Activated CD4-positive, alpha-beta T cell treated with anti-CD3 and anti-CD28 coated beads for 36 hours (primary cell): ENCODE measurements at places on chromosomes 6 and 20.

DNA sequence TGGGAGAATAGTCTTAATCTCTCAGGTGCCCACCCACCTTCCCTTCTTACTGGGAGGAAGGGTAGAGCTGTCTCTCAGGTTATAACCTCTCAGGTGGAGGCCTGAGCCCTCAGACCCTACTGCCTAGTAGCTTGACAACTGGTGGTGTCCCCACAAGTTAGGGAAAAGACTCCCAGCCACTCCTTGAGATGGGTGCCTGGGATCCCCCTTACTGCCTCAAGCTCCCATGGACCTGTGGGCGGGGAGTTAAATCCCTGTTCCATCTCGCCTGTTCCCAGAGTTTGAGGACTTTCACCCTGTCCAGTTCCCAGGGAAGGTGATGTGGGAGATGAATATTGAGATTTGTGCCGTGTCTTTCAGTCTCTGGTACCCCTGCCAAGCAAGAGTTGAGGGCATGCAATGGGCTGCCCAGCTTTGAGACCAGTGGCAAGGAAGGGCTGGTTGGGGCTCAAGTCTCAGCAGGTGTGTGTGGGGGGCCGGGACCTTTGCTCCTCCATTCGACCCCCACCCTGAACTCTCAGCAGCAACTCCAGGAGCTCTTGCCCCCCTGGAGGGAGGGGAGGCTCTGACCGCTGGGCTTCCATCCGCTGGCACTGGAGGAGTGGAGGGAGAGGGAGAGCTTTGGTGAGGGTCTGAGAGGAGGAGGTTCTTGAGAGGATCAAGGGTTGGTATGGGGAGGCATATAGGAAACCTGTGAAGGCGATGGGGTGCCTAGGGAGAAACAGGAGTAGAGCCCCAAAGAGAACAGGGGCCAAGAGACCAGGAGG is 1.1 kb upstream of the PBX2 start:
- DNase-seq = no peak

- DNase-seq = peak; percentile 56
Measured at GRCh38 chr6:3414327-3415081, 42.3 kb downstream of the SLC22A23 start.

DNA sequence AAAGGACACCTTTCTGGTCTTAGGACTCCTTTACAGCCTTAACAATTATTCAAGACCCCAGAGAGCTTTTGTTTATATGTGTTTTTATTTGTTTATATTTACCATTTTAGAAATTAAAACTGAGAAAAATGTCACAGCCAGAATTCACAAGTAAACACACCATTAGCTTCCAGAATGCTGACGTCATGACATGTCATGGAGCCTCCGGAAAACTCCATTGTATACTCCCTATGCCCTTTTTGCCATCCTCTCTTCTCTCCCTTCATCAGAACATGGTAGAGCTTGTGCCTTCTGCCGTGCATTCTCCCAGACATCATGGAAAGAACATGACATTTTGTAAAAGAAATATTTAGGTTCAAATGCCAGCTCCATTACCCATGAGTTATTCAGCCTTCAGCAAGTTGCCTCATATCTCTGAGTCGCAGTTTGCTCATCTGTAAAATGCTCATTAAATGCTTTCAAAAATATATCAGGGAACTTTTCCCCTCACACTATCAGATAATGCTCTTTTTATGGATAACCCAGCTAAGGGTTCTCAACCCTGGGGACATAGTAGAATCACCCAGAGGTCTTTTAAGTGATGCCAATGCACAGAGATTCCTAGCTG is 27.8 kb downstream of the TNFAIP3 start:
- no peak for DNase-seq

DNA sequence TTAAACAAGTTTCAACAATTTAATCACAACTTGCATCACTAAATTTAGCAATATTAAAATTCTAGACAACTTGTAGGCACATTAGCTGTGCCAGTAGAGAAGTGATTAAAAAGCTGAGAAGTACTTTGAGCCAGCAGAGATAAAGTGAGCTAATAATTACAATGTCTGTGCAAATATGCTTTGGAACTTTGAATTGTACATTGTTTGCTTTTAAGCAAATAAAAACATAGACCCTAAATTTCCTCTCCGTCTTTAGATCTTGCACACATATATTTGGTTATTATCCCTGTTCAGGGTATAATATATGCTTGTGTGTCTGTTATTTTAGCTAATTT is 44.2 kb upstream of the DEFB112 start:
- no peak for DNase-seq

- no peak for DNase-seq
Measured at GRCh38 chr6:63964366-63964765, 328.8 kb downstream of the PHF3 start.

DNA sequence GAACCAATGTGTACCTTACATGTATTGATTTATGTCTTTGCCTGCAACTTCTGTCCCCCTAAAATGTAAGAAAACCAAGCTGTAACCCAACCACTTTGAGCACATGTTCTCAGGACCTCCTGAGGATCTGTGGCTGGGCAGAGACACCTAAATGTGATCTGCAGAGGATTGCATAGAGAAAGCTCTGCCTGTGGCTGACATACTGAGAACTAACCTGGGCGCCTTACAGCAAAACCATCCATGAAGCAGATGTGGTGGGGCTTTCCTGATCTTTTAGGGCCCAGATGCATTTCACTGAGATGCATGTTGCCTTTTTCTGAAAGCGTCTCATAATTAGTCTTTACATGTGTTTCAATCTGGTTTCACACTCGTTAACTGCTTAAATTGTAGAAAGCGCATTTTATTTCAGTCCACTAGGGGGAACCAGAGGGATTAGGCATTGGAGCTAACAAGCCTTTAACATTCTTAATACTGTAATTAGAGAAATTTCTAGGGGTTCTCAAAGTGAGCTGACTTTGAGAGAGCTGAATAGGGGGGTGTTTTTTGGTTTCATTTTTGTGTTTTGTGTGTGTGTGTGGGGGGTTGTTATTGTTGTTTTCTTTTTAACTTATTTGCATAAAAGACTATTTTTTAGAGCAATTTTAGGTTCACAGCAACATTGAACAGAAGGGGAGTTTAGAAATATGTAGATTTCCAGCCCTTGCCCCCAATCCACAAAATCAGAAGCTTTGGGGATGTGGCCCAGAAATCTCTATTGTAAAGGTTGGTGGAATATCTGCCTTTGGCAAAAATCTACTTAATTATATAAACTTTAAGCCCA is 50.9 kb upstream of the FAM184A start:
- no peak for DNase-seq

DNA sequence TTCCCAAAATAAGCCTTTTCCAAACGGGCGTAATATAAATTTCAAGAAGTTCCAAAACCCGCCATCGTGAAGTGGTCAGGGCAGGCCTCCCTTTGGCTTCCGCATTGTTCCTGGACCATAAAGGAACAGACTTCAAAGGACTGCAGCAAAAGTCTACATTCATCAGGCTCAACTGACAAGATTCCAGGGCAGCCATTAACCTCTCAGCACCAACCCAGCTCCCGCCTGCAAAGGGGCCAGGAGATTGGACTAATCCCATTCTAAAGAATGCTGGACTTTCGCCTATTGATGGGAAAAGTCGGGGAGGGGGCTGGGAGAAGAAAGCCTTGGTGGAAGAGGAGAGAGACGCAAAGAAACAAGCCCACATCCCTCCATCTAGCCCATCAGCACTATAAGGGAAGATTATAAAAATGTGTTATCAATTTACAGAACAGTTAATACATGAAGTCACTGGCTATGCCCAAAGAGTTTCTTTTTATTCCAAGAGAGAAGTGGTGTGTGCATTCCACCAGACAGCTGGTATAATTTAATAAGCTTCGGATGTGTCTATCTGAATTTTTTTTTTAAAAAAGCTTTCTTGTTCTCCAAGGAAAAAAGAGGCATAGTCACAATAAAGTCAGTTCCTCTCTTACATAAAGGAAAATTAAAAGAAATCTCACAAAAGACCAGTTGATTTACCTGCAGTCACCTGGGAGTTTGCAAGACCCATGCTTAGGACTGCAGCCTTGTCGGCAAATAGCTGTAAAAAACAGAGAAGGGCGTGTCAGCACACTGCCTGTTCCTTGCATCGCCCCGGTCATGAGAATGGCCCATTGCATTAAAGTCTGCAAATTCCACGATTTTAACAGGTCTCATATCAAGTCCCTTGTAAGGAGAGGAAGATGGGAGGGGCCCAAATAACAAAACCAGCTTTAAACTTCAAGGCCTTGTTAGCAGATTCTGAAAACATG is 17.8 kb downstream of the JAG1 start:
- DNase-seq = no peak

- DNase-seq = peak; percentile 19
Measured at GRCh38 chr6:11460001-11460668, 77.4 kb upstream of the TMEM170B start.

DNA sequence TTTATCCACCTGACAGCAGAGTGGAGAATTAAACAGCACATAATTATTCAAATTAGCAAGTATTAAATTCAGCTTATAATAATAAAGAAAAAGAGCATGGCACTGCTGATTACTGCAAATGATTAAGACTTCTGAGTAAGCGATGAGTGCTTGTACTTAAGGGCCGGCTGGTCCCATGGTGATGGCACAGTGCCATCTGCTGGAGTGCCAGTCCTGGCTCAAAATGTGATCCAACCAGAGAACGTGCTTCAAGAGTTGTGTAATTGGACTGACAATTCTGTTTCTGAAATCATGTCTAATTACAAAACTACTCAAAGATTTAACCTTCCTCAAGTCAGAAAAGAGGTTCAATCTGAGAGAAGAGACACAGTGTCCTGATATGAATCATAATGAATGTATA is 181.6 kb upstream of the RGS17 start:
- peak; percentile 65 for DNase-seq

- DNase-seq = no peak
Measured at GRCh38 chr6:148983966-148984365, 237.1 kb downstream of the UST start.

DNA sequence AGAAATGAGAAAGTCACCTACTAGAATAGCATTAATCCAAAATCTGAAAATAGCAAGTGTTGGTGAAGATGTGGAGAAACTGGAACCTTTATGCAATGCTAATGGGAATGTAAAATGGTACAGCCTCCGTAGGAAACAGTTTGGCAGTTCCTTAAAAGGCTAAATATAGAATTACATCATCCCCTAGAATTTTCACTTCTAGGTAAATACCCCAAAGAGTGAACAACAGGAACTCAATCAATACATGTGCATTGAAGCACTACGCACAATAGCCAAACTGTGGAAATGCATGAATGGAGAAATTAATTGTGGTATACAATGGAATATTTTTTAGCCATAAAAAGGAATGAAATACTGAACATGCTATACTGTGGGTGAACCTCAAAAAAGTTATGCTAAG is 982.0 kb upstream of the FLRT3 start:
- DNase-seq = no peak

- DNase-seq = no peak
Measured at GRCh38 chr6:106801256-106801655, 171.9 kb downstream of the QRSL1 start.

GRCh38 chr6:37238381-37238780 is 19.2 kb upstream of the TBC1D22B start:
- no peak for DNase-seq

DNA sequence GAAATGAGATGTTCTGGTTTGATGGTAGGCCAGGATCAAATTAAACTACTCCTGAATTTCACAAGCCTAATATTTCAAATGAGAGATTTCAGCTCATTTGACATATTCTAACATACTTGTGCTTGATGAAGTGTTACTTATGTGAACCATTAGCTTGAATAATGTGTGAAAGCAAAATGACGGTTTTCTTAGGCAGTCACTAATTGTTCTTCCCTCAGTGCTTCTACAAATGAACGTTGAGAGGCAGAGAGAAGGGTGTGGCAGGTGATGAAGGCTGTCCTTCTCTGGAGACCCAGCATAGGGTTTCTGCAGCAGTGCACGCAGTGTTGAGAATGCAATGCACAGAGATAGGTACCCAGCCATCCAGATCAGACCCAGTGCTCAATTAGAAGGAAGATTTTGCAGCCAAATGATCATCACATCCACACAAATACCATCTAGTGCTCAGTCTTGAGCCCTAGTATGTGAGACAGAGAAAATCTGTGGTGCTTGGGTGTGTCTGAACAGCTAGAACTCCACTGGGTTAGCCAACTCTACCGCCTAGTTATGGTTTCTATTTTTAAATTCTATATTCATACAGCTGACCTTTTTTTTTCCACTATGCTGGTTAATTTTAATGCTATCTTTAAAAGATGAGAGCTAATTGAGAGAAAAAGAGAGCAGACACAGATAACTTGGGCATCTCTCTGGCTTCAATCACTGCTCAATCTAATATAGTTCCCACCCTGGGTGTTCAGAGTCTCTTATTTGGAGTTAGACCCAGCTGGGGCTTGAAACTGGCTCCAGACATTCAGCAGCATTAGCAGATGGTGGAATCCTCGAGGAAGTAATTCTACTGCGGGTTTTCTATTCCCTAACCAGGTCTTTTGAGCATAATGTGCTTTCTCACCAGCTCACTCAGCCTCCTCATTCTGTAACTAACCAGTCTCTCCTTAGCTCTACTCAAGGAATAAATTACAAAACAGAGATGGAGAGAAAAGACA is 4.4 kb upstream of the MYLIP start:
- DNase-seq = no peak

- DNase-seq = no peak
Measured at GRCh38 chr6:44641344-44642031, 254.0 kb downstream of the CDC5L start.

GRCh38 chr6:134308800-134309199 is 9.1 kb downstream of the SGK1 start:
- DNase-seq = no peak

DNA sequence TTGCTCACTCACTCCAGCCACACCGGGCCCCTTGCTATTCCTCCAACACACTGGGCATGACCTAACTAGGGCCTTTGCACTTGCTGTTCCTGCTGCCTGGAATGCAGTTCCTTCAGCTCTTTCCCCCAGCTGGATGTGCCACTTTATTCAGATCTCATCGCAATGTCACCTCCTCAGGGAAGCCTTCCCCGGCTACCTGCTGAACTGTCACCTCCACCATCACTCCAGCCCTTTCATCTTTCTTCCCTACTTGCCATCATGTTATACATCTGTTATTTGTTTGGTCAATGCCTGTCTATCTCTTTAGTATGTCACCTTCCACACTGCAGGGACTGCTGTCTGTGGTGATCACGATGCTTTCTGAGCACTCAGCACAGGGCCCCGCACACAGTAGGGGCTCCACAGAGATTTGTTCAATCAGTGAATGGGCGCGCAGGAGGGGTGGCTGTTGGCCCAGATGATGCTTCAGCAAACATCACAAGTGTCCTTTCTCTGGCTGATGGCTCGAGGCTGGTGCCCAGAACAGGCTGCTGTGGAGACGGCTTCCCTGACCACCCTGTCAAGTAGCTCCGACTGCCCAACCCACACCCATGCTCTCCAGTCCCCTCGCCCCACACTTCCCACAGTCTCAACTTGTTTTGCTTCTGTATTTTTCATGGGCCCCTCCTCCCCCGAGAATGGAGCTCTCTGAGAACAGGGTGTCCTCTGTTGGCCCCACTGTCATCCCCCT is 31.8 kb downstream of the CEBPB start:
- no peak for DNase-seq

- no peak for DNase-seq
Measured at GRCh38 chr6:25302677-25303128, 23.5 kb downstream of the CARMIL1 start.

- DNase-seq = no peak
Measured at GRCh38 chr20:42435230-42435629, 754.5 kb downstream of the PTPRT start.

- DNase-seq = no peak
Measured at GRCh38 chr6:165618241-165618640, 44.8 kb downstream of the PDE10A start.

- no peak for DNase-seq
Measured at GRCh38 chr6:19380293-19380692, 456.9 kb upstream of the ID4 start.
